ENCODE measurements at places on chromosomes 12 and 14.
A peak's percentile ranks its signal among the peaks of the same experiment; 100 is the strongest.

- no peak for DNase-seq
Observed at GRCh38 chr14:101893759-101894158, 70.6 kb upstream of the DYNC1H1 start.

- DNase-seq, result no peak
Observed at GRCh38 chr14:31278883-31279282, 71.3 kb upstream of the HECTD1 start.

DNA sequence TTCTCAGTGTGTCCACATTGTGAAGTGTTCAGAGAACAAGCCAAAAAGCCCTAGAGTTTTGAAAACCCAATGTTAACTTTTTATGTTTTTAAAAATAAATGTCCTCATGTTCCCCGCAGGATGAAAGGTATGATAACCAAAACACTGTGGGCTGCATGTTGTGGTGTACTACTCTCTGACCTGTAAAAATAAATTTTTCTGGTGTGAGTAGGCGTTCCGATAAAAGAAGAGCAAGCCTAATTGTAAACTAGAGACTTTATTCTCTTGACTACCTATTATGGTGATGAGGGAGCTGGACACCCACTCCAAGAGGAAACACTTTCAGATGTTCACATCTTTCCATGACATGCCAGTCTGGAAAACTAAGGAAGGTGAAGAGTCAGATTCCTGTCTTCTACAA is 18.2 kb downstream of the PTGER2 start:
- DNase-seq, result no peak

GRCh38 chr14:95664066-95664465 is 22.2 kb upstream of the TCL1B start:
- no peak for DNase-seq

- DNase-seq, result no peak
Observed at GRCh38 chr12:20150835-20151422, 217.4 kb upstream of the PDE3A start.

DNA sequence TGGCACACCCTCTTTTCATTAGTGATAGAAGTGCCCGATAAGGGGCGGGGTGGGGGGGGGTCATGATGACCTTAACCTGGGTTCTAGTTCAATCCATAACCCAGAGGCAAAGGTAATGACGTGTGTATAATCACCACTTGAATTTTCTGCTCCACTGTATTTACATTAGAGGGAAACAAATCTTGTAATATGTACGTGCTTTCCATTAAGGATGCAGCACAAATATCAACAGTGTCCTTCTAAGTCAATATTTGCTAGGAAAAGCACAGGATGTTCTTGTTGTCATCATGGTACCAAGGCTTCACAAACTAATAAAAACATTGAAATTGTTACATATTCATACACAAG is 121.2 kb upstream of the SLC38A2 start:
- DNase-seq, result no peak

DNA sequence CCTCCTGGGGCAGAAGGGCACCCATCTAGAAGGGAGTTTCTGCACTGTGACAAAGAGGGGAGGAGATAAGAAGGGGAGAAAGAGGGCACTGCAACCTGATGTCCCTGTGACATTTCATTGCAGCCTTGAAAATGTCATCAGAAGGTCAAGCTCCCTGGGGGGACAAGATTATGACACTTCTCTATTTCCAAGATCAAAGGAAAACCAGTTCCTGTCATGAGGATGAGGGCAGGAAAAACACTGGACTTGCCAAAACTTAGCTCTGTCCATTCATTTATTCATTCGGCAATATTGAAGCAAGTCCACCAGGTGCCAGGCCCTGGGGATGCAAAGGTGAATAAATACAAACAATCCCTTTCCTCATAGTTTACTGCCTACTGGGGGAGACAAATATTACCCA is 138.4 kb upstream of the CDKN3 start:
- no peak for DNase-seq

DNA sequence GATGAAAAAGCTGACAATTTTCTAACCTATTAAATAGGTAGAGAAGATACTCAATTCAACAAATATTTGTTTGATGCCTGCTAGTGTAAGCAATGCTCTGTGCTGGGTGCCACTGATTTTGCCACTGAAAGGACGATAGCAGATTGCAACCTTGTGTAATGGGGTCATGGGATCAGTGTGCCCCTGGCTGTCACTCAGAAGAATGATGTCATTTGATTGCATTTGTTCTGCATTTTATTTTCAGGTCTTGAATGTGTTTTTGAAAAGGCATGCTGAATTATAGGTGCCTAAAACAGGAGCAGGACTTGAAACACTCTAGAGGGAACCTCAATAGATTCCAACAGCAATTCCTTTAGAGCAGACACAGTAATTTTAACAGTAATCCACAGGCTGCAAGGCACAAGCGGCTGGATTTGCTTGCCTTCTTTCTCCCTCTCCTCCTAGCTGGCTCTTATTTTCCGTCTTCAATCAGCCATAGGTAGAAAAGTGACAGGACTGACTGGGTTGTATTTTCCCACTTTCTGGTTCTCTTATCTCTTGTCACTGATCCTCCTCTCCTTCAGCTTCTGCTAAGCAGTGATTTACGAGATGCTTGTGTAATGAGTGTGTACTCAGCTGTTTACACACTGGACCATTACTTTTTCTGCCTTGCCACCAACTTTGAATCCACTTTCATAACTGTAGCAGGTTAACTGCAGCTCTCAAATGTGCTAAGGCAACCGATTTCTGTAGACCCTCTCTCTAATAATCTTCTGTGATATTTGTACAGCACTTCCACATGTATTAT is 4.1 kb downstream of the PLXNC1 start:
- no peak for DNase-seq

GRCh38 chr12:121943926-121944325 is 25.5 kb downstream of the CFAP251 start:
- DNase-seq, result no peak

DNA sequence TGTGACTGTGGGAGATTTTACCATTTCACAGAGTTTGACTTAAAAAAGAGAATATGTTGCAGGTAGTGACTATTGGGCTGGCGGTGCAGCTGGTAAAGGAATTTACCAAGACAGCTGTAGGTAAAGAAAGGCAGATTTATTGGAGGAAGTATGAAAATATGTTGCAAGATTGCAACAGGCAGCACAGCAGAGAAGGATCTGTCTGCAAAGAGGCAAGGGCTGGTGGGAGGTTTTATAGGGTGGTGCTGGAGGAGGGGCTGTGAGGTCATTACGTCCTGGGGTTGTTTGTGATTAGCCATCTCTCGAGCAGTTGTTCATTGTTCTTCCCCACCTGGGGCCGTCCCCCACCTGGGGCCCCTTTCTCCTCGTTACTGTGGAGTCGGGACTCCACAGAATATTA is 62.1 kb downstream of the ACACB start:
- DNase-seq, result no peak

GRCh38 chr14:101288436-101289229 is 272.7 kb upstream of the DIO3 start:
- DNase-seq, result no peak

DNA sequence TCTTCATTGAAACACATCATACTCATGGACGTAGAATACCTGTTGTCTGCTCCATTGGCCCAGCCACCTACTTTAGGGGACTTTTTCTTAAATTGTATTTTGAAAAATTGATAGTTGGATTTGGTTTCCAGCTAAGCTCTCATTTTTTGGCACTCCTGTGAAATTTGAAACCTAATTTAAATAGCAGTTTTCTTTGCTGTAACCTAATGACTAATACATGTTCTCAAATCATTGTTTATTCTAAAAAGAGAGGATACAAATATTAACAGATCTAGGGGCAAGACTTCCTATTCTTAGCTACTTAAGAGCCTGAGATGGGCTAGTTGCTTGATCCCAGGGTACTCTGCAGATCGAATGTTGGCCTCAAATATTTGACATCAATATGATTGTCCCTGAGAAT is 78.9 kb downstream of the PLEKHA5 start:
- no peak for DNase-seq

DNA sequence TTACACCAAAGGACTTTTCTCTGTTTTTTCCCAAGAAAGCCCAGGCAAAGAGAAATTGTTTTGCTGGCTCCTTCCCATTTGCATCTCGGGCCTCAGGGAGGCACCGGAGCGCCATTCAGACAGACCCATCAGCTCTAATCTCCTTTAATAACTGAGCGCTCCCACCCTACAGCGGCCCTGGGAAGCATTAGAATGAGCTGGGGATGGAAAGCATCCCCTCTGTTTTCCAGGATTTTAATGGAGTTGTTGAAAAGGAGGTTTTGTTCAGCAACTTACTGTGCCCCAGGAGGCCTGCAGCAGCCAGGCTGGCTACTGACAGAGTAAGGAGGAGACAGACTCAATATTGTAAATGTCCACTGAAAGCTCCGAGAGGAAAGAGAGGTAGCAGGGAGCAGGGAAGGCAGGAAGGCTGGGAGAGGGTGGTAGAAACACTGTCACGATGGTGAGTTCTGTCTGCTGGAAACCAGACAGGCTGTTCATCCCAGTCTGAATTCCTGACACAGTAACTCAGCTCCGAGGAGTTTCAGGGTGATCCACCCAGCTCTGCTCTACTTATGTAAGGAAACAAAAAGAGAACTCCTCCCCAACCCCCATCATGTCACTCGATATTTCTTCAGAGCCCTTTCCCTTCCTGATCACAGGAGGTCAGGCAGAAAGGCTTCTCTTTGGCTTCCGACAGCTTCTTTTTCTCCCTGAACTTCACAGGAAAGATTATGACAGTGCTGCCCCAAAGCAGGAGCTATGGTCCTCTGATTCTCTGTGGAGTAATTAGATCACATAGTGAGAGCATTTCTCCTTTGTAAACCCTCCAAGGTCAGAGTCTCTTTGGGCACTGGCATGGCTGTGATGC is 62.5 kb upstream of the TMEM132D start:
- no peak for DNase-seq

- no peak for DNase-seq
Observed at GRCh38 chr14:91501951-91502930, 7.9 kb downstream of the PPP4R3A start.

DNA sequence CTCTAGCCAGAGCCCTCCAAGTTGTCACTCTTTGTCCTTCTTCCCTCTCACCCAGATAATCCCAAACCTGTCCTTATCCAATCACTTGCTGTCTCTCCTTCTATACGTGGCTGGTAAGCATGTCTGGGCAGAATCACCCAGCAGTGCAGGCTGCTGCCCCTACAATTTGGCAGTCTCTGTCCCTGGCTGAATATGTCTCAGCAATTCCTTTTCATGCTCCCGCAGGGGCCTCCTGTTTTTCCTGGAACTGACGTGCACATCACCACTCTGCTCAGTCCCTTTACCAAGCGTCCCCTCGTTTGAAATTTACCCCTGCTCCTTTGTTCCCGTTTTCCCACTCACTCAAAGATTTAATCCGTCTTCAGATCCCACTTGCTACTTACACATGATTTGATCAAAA is 80.0 kb downstream of the ST8SIA1 start:
- no peak for DNase-seq

- DNase-seq, result no peak
Observed at GRCh38 chr12:108693186-108693730, 38.1 kb downstream of the CORO1C start.

GRCh38 chr12:109753054-109753401 is 39.4 kb downstream of the FAM222A start:
- DNase-seq, result no peak

DNA sequence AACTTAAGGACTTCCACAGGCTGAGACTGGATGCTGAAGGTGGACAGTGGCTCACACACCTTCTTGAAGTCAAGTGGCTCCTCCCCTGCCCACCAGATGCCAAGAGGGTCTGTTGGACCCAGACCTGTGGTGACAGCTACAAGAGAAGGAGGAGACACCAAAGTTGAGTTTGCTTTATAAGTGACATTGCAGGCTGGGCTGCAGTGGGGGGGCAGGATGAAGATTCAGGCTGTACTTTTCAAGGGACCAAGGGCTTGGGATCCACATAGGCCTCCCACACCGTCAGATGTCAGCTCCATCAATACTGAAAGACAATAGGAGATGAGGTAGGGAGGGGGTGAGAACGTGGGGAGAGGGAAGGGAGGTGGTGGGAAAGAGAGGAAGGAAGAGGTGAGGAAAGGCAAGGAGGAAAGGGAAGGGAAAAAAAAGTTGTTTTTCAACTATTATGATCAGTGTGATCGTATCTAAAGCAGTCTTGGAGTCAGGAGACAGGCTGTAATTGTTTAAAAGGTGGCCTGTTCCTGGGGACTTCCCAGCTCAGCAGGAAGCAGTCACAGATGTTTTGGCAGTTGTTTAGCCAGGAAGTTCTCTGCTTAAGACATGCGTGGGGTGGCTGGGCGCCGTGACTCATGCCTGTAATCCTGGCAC is 84.1 kb upstream of the RESF1 start:
- peak; percentile 67 for DNase-seq

GRCh38 chr14:90405755-90406154 is 8.9 kb downstream of the CALM1 start:
- DNase-seq, result no peak

GRCh38 chr12:109331301-109331952 is 16.3 kb upstream of the MYO1H start:
- no peak for DNase-seq

- no peak for DNase-seq
Observed at GRCh38 chr12:27973487-27973890, 956 bp upstream of the PTHLH start.
